Activated T-cell treated with anti-CD3 and anti-CD28 coated beads for 1 hour (primary cell): ENCODE measurements at places on chromosomes 5 and 9.
A peak's percentile ranks its signal among the peaks of the same experiment; 100 is the strongest.

GRCh38 chr5:31726952-31727351 lies 88.0 kb downstream of the PDZD2 start:
- DNase-seq = no peak

- peak; percentile 45 for DNase-seq
Measured at GRCh38 chr9:129208207-129209032, 30.4 kb upstream of the IER5L start.

DNA sequence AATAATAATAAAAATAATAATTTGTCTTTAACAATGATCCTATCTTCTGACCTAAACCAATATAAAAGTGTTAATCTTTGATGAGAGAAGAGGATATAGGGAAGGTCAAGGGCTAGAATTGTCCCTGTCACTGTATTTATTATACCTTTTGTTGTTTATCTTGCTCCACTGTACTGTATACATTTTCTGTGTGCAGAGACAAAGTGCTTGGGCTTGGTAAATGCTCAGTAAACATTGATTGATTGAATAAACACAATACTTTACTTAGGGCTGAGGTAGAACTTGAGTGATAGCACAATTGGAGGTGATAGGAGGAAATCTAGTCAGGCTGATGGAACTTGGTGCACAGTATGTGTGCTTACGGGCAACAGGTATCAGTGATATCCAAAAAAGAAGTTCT lies 161.2 kb downstream of the ARRDC3 start:
- DNase-seq = no peak

GRCh38 chr5:1686016-1686802 lies 113.4 kb downstream of the MRPL36 start:
- DNase-seq = no peak

- DNase-seq = no peak
Measured at GRCh38 chr9:16387382-16387781, 483.1 kb downstream of the BNC2 start.

GRCh38 chr5:182126-182525 lies 9.2 kb upstream of the LRRC14B start:
- no peak for DNase-seq

DNA sequence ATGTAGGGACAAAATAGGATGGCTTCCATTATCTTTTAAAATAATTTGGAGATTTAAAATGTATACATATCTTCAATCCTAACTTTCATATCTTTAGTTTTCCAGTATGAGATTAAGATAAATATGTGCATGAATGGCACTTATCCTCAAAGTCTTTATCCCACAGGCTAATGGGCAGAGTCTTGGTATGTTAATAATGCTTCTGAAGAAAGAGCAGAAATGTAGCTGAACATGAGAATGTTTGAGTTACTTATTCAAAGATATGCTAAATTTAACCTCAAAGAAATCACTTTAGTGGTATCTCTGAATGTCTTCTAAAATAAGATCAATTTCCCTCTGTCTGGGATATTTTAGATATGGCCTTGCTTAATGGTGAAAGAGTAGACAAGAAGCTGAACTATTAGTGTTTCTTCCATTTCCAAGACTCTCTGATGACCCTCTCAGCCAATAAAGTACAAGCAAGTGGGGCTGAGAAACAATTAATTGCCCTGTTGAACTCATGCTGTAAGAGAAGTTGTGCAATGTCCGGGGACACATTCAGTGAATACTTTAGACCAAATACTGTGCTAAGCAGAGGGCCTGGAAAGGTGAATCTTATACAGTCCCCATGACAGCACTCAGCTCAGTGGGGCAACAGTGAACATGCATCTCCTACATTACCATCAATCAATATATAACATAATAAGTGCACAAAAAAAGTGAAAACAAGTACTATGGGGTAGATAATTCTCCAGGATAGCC lies 50.0 kb upstream of the ADAMTSL1 start:
- DNase-seq = no peak

GRCh38 chr9:5578698-5579085 lies 50.2 kb upstream of the RIC1 start:
- DNase-seq = no peak

GRCh38 chr5:56580864-56581263 lies 234.5 kb upstream of the MAP3K1 start:
- DNase-seq = no peak

DNA sequence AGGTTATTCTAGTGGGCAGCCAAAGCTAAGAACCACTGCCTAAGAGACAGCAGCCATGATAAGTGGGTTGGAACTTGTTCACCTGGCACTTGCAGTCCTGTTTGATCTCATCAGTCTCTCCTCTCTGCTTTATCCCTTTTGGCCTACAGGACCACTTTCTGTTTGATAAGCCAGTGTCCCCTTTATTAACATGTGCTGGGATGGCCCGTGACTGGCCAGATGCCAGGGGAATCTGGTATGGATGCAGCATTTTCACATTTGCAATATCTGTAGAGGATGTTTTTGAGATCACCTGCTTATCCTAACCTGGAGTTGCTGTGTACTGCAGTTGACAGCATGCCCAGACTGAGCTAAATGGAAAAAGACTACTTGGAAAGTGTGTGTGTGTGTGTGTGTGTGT lies 23.6 kb downstream of the CKMT2 start:
- no peak for DNase-seq

DNA sequence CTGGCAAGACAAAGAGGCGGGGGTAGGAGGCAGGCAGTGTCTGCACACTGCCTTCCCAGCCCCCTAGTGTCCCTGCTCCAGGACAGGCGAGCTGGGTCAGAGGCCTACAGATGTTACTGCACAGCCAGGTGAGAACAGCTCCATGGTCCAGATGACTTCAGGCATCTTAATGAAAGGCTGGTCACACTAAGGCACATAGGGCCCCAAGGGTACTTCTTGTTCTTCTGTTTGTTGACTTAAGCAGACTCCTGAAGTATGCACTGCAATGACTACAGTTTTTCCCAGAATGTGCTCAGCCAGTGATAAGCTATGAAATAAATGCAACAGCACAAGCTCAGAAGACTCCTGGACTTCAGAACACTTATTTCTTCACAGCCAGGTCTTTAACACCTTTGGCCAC lies 27.4 kb downstream of the ATPSCKMT start:
- no peak for DNase-seq

- no peak for DNase-seq
Measured at GRCh38 chr5:128984480-128984879, 19.2 kb downstream of the SLC27A6 start.

- DNase-seq = no peak
Measured at GRCh38 chr5:1252681-1253080, 27.5 kb downstream of the SLC6A18 start.

GRCh38 chr5:179265514-179266290 lies 79.6 kb downstream of the ADAMTS2 start:
- DNase-seq = no peak

- DNase-seq = no peak
Measured at GRCh38 chr5:142544071-142544753, 141.7 kb downstream of the FGF1 start.

- DNase-seq = no peak
Measured at GRCh38 chr5:72649449-72649848, 142.2 kb upstream of the ZNF366 start.

DNA sequence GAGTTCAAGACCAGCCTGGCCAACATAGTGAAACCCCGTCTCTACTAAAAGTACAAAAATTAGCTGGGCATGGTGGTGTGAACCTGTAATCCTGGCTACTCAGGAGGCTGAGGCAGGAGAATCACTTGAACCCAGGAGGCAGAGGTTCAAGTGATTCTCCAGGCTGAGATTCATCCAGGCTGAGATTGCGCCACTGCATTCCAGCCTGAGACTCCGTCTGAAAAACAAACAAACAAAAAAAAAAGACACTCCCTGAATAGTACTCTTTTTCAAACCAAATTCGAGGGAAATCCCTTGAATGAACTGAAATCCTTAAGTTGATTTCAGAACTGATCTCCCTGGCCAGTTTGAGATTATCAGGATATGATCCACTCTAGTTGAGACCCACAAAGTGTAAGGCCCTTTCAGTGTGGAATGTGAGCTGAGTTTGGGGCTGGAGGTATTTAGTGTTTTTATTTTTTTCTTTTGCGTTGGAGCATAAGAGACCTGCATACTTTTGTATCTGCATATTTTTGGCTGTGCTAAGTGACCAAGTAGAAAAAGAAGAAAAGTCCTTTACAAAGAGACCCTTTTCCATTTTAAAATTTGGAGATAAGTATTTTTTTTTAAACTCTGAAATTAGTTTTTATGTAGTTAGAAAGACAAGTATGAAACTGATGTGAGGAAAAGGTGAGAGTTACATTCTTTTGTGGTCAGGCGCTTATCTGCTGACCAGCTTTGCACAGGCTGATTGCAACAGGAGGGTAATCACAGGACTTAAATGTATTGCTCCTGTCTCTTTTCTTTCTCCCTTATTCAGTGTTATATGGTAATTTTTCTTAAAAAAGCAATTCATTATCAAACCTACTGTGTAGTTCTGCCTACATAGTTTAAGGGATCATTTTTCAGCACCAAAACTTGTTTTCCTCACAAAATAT lies 42.9 kb downstream of the TMEFF1 start:
- DNase-seq = no peak

DNA sequence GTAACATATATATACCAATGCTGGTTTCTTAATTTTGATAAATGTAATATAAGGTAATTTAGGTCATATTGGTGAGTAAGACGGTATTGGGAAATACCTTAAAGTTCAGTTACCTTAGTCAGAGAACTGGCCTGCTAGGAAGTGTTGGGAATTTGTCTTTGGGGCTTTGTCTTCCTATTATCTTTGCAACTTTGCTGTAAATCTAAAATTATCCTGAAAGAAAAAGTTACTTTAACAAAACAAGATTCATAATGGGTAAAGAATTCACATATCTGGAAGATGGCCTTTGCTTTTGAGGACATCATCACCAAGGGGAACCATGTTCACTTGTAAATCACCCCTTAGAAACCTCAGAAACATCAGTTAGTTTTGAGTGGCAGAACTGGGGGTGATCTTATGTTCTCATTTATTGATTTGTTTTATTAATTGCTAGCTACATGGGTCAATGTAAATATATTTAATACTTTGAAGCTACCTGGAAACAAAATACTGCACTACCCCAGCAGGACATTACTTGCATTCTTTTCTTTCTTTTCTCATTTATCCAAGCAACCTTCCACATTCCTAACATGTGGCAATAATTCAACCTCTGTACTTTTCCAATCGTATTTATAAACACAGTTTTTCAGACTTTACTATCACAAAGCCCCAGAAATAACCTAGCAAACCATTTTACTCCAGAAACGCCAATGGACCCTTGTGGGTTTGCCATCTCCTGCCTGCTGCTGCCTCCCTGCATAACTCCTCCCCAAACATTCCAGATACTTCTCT lies 41.4 kb downstream of the GLIS3 start:
- DNase-seq = no peak

GRCh38 chr9:124559871-124560270 lies 52.7 kb upstream of the NR5A1 start:
- DNase-seq = no peak

- DNase-seq = no peak
Measured at GRCh38 chr5:134177369-134178095, 782 bp upstream of the SKP1 start.

- no peak for DNase-seq
Measured at GRCh38 chr9:110615498-110615897, 36.0 kb upstream of the SVEP1 start.

DNA sequence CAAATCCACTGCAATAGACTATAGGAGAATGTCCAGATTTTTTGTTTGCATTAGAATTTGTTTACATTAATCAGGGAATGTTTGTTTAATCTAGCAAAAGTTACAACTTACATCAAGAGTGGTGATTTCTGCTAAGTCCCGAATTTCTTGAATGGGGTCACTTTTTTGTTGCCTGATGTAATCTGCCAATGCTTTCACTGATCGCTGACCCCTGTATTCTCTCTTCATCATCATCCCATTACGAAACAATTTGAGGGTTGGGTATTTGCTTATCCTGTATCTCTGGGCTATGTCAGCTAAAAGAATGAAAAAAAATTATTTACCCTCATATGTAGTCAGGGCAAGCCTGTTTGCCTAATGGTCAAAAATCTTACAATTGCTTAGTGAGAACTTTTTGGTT lies 76.9 kb downstream of the ERP44 start:
- no peak for DNase-seq
